ENCODE measurements at places on chromosomes 6 and 20.

DNA sequence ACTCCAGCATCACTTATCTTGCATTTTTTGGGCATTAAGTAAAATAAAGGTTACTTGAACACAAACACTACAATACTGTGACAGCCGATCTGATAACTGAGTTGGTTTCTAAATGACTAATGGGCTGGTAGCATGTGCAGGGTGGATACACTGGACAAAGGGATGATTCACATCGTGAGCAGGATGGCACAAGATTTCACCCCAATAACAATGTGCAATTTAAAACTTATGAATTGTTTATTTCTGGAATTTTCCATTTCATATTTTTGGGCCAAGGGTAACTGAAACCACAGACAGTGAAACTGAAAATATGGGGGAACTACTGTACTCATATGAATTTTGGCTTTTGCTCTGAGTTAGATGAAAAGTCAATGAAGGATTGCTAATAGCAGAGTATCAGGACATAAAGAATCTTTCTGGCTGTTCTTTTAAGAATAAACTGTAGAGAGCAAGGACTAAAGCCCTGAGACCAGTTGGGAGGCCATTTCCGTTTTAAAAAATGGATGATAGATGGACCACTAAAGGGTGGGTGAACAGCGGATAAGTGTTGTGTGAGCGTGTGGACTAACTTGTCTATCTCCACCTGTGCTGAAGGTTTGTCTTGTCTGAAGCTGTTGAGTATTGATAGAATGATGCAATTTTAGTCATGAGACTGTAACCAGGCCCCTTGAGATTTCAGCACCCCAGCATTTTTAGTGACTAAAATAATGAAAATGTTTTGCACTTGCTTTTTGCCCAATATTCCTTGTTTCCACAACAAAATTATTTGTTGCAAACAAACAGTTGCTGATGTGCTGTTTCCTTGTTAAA is 8.2 kb downstream of the SPINT3 start:
- no peak for DNase-seq

GRCh38 chr6:93266116-93266817 is 153.1 kb downstream of the EPHA7 start:
- no peak for DNase-seq

- DNase-seq, result no peak
Observed at GRCh38 chr20:20446425-20447015, 78.6 kb downstream of the INSM1 start.

DNA sequence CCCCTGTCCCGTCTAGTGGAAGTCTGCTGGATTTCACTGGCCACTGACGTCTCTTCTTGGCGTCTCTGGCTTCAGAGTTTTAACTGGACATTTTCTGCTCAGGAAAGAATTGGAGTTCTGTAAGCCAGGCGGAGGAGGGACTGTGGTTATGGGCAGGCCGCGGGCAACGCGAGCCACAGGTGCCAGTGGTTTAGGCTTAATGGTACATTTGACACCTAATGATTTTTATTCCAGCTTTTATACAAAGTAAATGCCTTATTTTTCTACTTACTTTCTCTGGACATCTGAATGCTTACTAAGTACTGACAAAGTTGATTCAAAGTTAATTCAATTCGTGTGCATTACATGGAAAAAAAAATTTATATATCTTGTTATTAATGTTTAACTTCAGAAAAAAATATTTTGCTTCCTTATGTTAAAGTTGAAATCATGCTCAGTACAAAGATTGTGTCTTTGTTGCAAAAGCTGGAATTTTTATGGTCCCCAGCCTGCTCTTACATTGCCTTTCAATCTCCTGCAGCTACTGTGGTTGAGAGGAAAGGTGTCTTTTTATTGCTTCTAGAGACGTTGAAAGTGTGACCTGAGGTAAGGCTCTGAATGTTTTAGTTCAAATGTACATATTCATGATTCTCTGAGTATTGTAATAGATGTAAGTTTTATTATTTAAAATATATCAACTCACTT is 231.0 kb downstream of the SMOC2 start:
- no peak for DNase-seq

DNA sequence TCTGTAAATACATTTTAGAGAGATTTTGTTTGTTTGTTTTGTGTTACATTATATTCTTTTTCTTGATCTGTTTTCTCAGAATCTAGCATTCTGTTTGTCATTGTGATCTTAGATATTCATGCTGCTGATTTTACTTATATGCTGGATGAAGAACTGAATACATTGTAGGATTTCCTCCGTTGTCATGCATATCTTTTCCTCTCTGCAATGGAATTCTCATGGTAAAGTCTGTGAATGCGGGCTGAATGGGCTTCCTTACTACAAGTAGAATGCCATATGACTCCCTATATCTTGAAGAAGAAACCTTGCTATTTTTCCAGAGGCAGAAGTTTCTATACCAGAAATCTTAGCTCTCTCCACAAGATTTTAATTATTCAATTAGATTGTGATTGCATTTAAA is 2.4 kb upstream of the DEFB114 start:
- DNase-seq, result no peak
